Activated CD8-positive, alpha-beta memory T cell treated with anti-CD3 and anti-CD28 coated beads for 1 hour (primary cell): ENCODE measurements at places on chromosomes 1 and 21.

DNA sequence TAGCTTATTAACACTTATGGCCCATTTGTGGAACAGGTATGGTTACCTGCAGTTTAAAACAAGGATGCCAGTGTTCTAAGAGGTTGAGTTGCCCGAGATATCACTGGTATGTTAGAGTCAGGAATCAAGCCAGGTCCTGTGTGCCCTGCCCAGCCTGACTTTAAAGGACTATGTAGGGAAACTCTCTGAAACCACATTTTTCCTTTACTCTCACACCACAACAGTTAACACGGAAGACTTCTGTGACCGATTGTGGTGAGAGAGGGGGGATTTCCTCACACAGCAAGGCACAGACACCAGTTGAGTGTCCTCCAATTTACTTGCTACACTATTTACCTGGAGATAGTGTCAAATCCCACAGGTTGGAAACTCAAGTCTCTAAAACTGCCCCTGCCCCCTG is 47.8 kb downstream of the UCK2 start:
- DNase-seq: no peak

DNA sequence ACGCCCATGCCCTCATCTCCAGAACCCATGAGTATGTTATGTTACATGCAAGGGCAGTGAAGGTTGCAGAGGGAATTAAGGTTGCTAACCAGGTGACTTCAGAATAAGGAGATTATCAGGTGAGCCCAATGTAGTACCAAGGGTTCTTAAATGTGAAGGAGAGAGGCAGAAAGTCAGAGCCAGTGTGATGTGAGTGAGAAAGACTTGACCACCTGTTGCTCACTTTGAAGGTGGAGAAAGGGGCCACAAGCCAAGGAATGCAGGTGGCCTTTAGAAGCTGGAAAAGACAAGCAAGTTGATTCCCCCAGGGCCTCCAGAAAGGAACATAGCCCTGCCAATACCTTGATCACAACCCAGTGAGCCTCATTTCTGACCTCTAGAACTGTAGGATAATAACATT is 84.7 kb upstream of the CLDN14 start:
- DNase-seq: no peak

GRCh38 chr1:201946224-201946908 is at the start of gene LMOD1:
Gene LMOD1 (minus strand): TSS chr1:201946548. CDS start chr1:201946340, 208 bp downstream.
- no peak for DNase-seq

DNA sequence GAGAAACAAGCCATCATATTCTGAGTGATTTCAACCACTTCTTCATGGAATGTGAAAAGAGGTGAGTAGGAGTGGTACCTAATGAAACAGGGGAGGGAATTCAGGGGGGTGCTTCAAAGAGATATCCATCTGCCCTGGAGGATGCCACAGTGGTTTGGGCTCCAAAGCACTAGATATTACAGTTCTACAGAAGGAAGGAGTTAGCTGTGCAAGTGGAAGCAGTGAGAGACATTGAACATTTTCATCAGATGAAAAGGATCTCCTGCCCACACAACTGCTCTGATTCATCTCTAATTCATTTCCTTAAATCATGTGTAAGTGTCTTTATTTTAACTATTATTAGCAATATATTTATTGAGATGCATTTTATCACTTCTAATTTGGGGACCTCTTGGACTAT is 2.8 kb upstream of the RGS5 start:
- DNase-seq: no peak

DNA sequence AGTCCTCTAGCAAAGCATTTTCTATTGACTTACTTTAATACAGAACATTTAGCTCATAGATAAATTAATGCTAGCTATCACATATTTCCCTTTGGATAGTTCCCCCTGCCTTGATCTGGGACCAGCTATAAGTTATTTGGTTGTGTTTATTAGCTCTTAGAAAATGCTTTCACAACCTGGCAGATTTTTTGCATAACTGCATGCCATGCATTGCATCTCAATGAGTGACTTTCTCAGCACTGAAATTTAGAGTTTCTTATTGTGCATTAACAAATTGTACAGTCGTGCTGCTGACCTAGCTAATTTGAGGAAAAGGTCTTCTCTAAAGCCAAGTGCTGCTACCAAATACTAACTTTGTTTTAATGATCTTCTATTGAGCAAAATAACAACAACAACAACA is 164.8 kb downstream of the PLPPR5 start:
- no peak for DNase-seq

GRCh38 chr1:36906555-36906954 is 127.8 kb downstream of the GRIK3 start:
- DNase-seq: no peak

DNA sequence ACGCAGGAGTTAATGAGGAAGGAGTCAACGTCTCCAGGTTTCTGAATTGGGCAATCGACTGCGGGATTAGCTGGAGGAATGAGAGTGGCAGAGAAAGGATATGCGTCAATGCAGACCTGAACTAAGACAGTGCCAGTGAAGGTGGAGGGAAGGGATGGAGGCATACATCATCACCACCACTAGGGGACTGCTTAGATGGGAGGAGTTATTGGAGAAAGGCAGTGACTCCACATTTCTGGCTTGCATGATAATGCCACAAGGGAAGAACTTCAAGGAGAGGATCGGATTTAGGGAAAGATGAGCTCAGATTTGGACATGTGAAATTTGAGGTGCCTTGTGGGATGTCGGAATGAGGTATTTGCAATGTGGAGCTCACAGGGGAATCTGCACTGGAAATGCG is 17.5 kb downstream of the VASH2 start:
- DNase-seq: no peak

DNA sequence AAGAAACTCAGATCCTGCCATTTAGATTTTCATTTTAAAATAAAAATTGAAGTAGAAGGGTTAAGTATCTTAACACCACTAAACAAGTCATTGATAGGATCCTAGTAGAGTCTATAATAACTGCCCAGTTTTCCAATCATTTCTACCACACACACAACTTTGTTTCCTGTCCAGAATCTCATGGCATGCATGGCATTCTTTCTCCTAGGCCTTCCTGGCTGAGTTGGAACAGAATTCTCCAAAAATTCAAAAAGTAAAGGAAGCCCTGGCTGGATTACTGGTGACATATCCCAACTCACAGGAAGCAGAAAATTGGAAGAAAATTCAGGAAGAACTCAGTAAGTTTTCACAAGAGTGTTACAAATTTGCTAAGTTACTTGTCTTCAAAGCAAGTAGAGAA is 111.4 kb upstream of the BMP8A start:
- DNase-seq: no peak

GRCh38 chr1:215992620-215993019 is 425.5 kb downstream of the KCTD3 start:
- no peak for DNase-seq

GRCh38 chr21:25735646-25736597 is 1.1 kb downstream of the GABPA start:
- peak; percentile 51 for DNase-seq

DNA sequence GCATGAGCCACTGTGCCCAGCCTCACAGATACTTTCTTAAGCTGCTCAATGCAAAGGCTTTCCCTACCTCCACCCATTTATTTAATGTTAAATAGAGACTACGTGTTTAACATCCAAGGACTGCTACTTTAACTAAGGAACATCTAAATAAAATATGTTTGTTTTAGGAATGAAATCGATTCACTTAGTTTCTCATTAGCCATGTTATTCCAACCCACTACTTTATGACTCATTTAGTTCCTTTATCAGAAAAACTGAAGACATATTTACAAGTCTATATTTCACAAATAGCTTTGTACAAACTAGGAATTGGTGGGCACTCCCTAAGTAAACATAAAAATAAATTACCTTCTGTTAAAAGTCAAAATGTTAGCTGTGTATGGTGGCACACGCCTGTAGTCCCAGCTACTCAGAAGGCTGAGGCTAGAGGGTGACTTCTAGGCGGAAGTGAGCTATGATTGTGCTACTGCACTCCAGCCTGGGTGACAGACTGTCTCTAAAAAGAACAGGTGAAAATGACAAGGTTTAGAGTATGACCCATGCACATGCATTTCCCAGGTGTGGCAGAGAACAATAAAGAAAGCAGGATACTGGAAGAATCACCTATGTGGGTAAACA is 39.9 kb upstream of the AK4 start:
- no peak for DNase-seq
